Activated CD8-positive, alpha-beta T cell treated with anti-CD3 and anti-CD28 coated beads, Interleukin-2, amount 10 ng/mL, durations not matched to agents 7 days and 5 days (primary cell): ENCODE measurements at places on chromosomes 1 and 21. TPM values are rescaled to one million over a fixed set of nuclear protein-coding genes. Genes with fewer than 3 reads are reported as not detected.

CLEC20A gene
- not detected for total RNA-seq

GRIK1 gene
- total RNA-seq = not detected

CRTC2 gene
- 104 TPM for total RNA-seq

CD2 gene
- total RNA-seq = 189 TPM

SLC44A5 gene
- 0.26 TPM for total RNA-seq

TBCE gene
- 31.9 TPM for total RNA-seq

SERPINC1 gene
- total RNA-seq = not detected

NR1I3 gene
- not detected for total RNA-seq

FCGR3B gene
- not detected for total RNA-seq

CXADR gene
- total RNA-seq = 0.26 TPM

NUAK2 gene
- 1.6 TPM for total RNA-seq

DNA sequence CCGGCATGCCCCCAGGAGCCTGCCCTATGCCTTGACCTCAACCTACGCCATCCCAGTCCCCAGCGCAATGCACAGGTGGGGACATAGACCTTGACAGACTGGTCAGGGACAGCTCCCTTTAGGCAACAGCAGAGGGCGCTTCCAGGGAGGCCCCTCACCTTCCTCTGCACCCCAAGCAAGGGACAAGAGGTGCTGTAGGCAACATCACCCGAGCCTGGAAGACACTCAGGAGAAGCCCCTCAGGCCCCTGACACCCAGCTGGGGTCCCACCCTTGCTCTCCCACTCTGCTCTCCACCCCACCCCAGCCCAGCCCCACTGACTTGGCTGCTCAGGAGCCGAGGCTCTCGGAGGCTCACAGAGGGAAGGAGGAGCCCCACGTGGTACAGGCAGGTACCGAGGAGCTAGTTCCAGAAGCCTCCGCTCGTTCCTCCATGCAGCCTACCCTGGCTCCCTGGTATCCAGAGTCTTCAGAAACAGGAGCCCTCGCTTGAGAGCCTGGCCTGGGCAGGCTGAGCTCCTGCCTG, 2.4 kb upstream of the WNT3A start:
- no peak for DNase-seq
- peaks cover 50% of the 10 kb centered on the region for H3K27me3 ChIP-seq
- no peak overlapping the region for H3K27ac ChIP-seq
- no peaks in the 10 kb centered on the region for H3K36me3 ChIP-seq

GRCh38 chr21:34640858-34641257, 25.9 kb upstream of the RCAN1 start:
- peaks cover 4% of the 10 kb centered on the region for H3K36me3 ChIP-seq
- peaks cover 25% of the 10 kb centered on the region for H3K4me1 ChIP-seq
- no peaks in the 10 kb centered on the region for H3K27me3 ChIP-seq
- peak overlapping the region; percentile 59 for H3K4me3 ChIP-seq
- H3K27ac ChIP-seq = peak overlapping the region; percentile 83

GRCh38 chr1:51444096-51444495, 75.0 kb downstream of the EPS15 start:
- no peaks in the 10 kb centered on the region for H3K27me3 ChIP-seq
- DNase-seq = no peak
- peaks cover 47% of the 10 kb centered on the region for H3K36me3 ChIP-seq
- H3K27ac ChIP-seq = no peak overlapping the region
- no peak overlapping the region for H3K4me3 ChIP-seq
- peaks cover 32% of the 10 kb centered on the region for H3K4me1 ChIP-seq

- peaks cover 36% of the 10 kb centered on the region for H3K36me3 ChIP-seq
- H3K4me3 ChIP-seq = no peak overlapping the region
- H3K27ac ChIP-seq = no peak overlapping the region
- DNase-seq = no peak
These were observed 6.6 kb upstream of the NHLH1 start for GRCh38 chr1:160360227-160360695.

DNA sequence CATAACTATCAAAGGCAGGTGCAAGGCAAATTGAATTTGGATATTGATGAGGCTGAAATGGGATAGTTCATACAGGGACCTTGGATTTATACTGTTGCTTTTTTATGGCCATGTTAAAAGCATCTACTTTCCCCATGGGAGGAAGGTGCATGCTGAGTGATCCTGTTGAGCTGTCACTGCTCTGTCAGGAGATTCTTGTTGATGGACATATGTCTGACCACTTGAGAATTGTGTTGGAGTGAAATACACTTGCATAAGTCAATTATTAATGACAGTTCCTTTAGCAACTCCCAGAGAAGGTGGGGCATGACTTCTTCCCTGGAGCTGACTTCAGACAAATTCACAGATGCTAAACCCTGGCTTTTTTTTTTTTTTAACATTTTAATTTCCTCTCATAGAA, 58.4 kb upstream of the DYNLT5 start:
- no peak overlapping the region for H3K27ac ChIP-seq
- no peak overlapping the region for H3K4me3 ChIP-seq
- H3K36me3 ChIP-seq = no peaks in the 10 kb centered on the region
- peaks cover 3% of the 10 kb centered on the region for H3K4me1 ChIP-seq
- DNase-seq = no peak

DNA sequence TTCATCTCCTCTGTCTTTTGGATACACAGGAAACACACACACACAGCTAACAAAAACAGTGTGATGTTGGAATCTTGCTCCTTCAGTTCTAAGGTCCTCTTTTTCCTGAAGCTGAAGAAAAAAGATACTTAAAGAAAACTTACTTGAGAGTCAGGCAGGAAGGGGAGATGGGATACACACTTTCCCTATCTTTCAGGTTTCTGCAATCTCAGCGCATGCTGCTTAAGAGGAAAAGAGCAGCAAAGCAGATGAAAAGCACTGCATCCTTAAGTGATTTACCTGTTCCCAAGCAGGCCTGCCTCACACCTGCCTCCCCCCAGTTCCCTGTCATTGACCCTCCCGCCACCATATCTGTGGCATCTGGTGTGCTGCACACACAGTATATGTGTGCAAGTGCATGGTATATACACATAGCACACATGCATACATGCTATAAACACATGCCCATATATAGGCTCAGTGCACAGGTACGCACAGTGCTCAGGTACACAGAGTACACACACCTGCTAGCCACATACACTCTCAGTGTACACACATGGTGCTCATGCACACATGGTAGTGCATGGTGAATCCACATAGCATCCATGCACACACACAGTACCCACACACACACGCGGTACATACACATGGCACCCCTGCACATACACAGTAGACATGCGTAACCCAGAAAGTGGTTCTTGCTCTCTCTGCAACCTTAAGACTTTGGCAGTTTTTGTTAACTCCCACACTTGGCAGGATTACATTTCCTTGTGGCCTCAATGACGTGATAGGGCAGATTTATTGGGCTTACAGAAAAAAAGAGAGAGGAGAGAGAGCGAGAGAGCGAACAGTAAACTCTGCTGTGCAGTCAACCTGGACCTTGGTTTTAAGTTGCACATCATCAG, 166.9 kb downstream of the TOMM20 start:
- H3K27me3 ChIP-seq = no peaks in the 10 kb centered on the region
- peak overlapping the region; percentile 66 for H3K4me3 ChIP-seq
- DNase-seq = no peak
- H3K4me1 ChIP-seq = peaks cover 86% of the 10 kb centered on the region
- H3K36me3 ChIP-seq = peaks cover 8% of the 10 kb centered on the region
- peak overlapping the region; percentile 93 for H3K27ac ChIP-seq

DNA sequence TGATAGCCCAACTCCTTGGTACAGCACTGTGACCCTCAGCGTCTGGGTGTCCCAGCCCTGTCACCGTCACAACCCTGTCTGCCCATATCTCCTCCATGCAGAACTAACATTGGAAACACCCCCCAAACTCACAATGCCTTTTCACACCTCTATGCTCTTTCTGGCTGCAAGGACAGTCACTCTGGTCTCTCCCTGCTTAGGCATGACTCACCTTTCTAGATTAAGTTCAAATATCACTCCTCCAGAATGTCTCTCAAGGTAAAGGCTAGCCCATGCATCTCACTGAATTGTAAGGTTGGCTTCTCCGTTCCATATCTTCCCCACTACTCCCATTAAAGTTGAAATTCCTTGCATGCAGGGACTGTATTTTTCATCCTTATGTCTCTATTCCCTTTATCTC, 17.0 kb upstream of the CAPN8 start:
- no peak overlapping the region for H3K4me3 ChIP-seq
- H3K27ac ChIP-seq = no peak overlapping the region

GRCh38 chr1:230465691-230466090, 39.6 kb upstream of the PGBD5 start:
- no peak overlapping the region for H3K27ac ChIP-seq
- DNase-seq = no peak
- H3K36me3 ChIP-seq = no peaks in the 10 kb centered on the region
- H3K27me3 ChIP-seq = peaks cover 10% of the 10 kb centered on the region

DNA sequence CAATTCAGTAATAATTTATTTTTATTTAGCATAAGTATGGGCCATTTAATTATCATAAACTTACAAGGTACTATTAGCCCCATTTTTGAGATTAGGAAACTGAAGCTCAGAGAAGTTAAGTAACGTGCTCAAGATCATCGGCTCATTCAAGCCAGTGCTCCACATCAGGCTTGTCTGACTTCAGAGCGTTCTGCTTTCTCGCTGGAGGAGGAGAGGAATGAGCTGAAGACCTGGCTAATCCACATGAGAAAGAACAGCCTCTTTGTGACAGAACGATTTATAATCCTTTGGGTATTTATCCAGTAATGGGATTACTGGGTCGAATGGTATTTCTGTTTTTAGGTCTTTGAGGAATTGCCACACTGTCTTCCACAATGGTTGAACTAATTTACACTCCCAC, 39.7 kb downstream of the DDX20 start:
- H3K4me1 ChIP-seq = no peaks in the 10 kb centered on the region
- peaks cover 18% of the 10 kb centered on the region for H3K27me3 ChIP-seq
- no peak for DNase-seq
- no peak overlapping the region for H3K4me3 ChIP-seq
- H3K36me3 ChIP-seq = no peaks in the 10 kb centered on the region
- no peak overlapping the region for H3K27ac ChIP-seq

DNA sequence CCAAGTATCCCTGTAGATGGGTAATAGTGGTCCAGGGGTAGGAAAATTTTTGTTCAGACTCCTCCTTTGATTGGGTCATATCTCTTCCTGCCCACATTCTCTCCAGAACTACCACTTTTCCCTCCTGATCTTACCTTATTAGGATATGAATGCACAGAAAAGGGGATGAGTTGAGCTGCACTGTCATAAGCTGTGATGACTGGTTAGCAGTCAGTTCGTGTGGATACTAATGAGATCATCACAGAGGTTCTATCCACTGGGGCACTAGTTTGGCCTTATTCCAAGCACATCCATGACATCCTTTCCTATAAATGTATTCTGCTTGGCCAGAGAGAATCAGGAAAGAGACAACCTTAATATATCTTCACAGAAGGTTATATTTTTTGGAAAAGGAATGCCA, 22.1 kb upstream of the TBX15 start:
- no peak overlapping the region for H3K4me3 ChIP-seq
- no peak overlapping the region for H3K27ac ChIP-seq
- H3K4me1 ChIP-seq = peaks cover 6% of the 10 kb centered on the region
- DNase-seq = no peak
- peaks cover 46% of the 10 kb centered on the region for H3K27me3 ChIP-seq

GRCh38 chr1:25724966-25725365, 75.0 kb upstream of the SELENON start:
- DNase-seq = no peak
- H3K4me1 ChIP-seq = peaks cover 8% of the 10 kb centered on the region
- H3K27ac ChIP-seq = no peak overlapping the region
- H3K36me3 ChIP-seq = peaks cover 2% of the 10 kb centered on the region
- peaks cover 49% of the 10 kb centered on the region for H3K27me3 ChIP-seq

DNA sequence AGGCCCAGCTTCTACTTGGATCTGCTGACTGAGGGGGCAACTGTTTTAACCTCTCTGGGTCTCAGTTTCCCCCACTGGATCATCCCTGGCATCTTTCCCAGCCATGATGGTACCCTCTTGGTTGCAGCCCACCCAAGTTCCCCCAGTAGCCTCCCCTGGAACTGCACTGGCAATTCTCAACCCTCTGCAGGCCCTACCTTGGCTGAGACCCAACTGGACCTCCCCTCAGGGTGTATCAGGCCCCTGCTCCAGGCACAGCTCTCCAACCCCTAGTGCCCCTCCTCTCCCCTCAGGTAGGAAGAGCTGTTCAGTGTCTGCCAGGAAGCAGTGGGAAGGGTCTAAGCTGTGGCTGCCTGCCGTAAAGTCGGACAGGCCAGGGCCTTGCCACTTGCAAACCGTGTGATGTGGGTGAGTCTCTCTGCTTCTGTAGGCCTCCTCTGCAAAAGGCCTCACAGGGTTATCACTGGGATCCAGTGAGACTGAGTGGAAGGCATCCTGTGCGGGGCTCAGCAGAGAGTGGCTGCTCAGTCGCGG, 32.1 kb downstream of the RHBG start:
- H3K27me3 ChIP-seq = peaks cover 5% of the 10 kb centered on the region
- no peaks in the 10 kb centered on the region for H3K4me1 ChIP-seq
- no peaks in the 10 kb centered on the region for H3K36me3 ChIP-seq
- H3K27ac ChIP-seq = no peak overlapping the region
- DNase-seq = no peak
- H3K4me3 ChIP-seq = no peak overlapping the region

GRCh38 chr1:63498106-63498505, 24.9 kb downstream of the ITGB3BP start:
- no peak overlapping the region for H3K27ac ChIP-seq
- no peaks in the 10 kb centered on the region for H3K27me3 ChIP-seq
- H3K36me3 ChIP-seq = peaks cover 24% of the 10 kb centered on the region
- no peak overlapping the region for H3K4me3 ChIP-seq
- H3K4me1 ChIP-seq = peaks cover 6% of the 10 kb centered on the region

DNA sequence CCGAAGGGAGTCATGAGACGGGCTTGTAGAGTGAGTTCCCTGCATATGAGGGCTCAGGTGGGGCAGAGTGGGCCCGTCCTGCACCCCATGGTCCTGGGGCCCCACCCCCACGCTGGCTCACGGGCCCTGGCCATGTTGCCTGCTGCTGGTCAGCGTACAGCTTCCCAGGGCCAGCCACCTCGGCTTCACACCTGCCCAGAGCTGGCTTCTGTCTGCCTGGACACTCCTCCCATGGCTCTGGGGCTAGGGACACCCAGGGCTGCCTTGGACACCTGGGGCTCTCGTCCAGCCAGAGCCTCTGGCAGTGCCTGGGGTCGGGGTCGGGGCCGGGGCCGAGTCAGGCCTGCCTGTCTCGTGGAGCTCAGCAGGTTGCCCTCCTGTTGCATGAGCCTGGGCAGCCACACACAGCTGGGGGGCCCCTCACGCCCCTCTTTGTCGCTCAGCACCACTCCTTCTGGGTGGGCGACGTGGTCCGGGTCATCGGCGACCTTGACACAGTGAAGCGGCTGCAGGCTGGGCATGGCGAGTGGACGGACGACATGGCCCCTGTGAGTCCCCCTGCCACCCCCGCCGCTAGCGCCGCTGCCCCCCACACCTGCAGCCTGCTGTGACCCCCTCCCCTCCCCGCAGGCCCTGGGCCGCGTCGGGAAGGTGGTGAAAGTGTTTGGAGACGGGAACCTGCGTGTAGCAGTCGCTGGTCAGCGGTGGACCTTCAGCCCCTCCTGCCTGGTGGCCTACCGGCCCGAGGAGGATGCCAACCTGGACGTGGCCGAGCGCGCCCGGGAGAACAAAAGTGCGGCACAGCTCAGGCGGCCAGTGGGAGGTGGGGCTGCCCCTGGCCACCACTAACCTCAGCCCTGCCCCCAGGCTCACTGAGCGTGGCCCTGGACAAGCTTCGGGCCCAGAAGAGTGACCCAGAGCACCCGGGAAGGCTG, 5.5 kb upstream of the MMP23B start:
- H3K27me3 ChIP-seq = peaks cover 3% of the 10 kb centered on the region
- no peak for DNase-seq
- H3K36me3 ChIP-seq = peaks cover 2% of the 10 kb centered on the region
